ENCODE measurements at places on chromosomes 1 and 21.

DNA sequence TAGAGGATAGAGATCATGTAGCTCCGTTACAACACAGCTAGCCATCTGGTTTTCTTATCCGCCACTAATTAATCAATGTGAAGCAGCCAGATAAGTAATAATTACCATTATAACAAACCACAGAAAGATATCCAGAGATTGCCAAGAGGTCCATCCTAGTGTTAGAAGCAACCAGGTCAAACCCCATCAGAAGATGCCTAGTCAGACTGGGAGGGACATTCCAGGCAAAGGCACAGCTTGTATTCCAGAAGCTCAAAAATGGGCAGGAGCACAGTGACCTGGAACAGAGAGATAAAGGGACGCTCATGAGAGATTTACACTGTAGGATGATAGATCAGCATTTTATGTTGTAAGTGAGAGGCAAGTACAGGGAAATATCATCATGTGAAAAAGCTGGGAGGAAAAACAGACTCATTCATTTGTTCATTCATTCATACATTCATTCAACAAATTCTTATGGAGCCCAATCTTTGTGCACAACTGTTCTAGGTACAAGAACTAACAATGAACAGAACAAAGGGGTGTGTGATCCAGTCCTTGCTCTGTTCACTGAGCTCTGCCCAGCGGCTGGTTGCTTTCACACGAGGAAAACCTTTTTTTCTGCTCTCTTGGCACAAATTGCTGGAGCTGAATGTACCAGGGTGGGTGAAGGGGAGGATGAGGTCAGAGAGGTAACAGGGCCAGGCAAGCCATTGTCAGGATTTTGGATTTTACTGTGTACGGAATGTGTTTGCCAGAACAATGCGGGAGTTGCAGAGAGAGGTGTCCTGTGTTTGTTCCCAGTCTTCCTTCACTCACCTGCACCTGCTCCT is 240.8 kb upstream of the FGGY start:
- no peaks in the 10 kb centered on the region for H3K27me3 ChIP-seq
- H3K4me3 ChIP-seq, result no peak overlapping the region
- no peak overlapping the region for H3K27ac ChIP-seq

DNA sequence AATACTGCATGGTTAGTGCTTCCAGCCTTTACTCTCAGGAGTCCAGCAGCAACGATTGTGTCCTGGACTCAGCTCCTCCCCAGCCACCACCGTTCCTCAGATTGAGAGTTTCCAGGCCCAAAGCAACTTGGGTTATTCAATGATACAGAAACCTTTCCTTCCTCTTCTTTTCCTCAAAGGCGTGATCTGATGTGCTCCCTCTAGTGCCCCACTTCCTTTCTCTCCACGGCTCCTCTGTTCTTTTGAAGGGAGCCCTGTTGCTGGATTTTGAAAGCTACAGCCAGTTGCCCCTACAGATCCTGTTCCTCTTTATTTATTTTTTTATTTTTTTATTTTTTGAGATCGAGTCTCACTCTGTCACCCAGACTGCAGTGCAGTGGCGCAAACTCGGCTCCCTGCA is 14.1 kb downstream of the CRP start:
- no peak overlapping the region for H3K27ac ChIP-seq
- DNase-seq, result no peak
- no peaks in the 10 kb centered on the region for H3K4me1 ChIP-seq
- H3K27me3 ChIP-seq, result peaks cover 7% of the 10 kb centered on the region

- H3K27ac ChIP-seq, result no peak overlapping the region
- H3K27me3 ChIP-seq, result peaks cover 40% of the 10 kb centered on the region
- H3K4me1 ChIP-seq, result no peaks in the 10 kb centered on the region
- no peaks in the 10 kb centered on the region for H3K36me3 ChIP-seq
- DNase-seq, result no peak
These were observed 227.3 kb upstream of the CSF3R start for GRCh38 chr1:36709869-36710481.

GRCh38 chr1:42145389-42145716 is 7.9 kb upstream of the GUCA2B start:
- peaks cover 4% of the 10 kb centered on the region for H3K27me3 ChIP-seq
- no peak overlapping the region for H3K27ac ChIP-seq
- peaks cover 5% of the 10 kb centered on the region for H3K4me1 ChIP-seq
- DNase-seq, result no peak

DNA sequence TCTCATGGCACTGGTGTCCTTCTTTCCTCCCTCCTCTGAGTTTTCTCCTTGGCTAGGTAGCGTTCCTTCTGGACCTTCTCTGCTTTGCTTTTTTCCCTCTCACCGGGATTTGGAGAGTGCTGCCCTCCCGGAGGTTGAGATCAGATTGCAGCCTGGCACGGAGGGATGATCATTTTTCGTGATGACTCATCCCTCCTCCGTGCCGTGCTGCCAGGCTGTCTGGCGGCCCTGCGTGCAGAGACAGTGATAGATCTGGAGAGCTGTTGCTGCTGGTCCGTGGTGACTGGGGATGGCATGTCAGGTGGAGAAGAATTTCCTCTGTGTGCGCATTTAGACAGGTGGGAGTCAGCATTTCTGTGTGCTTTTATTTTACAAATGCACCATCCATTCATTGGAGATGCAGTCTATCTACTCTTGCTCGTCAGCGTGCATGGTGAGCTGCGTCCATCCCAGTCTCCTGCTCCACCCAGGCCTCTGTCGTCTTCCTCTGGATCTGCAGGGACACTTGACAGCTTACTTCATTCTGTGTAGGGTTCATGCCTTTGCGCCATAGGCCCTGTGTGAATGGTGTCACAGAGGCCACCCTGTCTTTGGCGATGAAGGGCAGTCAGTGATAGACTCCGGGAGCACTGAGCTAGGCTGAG is 104.4 kb downstream of the PCBP3 start:
- H3K4me1 ChIP-seq, result no peaks in the 10 kb centered on the region
- peak; percentile 50 for DNase-seq
- no peaks in the 10 kb centered on the region for H3K27me3 ChIP-seq
- H3K36me3 ChIP-seq, result peaks cover 10% of the 10 kb centered on the region
- no peak overlapping the region for H3K4me3 ChIP-seq

GRCh38 chr1:115210302-115210711 is 121.0 kb upstream of the TSPAN2 start:
- DNase-seq, result no peak
- no peak overlapping the region for H3K27ac ChIP-seq
- no peaks in the 10 kb centered on the region for H3K4me1 ChIP-seq
- H3K36me3 ChIP-seq, result no peaks in the 10 kb centered on the region
- H3K27me3 ChIP-seq, result peaks cover 6% of the 10 kb centered on the region

DNA sequence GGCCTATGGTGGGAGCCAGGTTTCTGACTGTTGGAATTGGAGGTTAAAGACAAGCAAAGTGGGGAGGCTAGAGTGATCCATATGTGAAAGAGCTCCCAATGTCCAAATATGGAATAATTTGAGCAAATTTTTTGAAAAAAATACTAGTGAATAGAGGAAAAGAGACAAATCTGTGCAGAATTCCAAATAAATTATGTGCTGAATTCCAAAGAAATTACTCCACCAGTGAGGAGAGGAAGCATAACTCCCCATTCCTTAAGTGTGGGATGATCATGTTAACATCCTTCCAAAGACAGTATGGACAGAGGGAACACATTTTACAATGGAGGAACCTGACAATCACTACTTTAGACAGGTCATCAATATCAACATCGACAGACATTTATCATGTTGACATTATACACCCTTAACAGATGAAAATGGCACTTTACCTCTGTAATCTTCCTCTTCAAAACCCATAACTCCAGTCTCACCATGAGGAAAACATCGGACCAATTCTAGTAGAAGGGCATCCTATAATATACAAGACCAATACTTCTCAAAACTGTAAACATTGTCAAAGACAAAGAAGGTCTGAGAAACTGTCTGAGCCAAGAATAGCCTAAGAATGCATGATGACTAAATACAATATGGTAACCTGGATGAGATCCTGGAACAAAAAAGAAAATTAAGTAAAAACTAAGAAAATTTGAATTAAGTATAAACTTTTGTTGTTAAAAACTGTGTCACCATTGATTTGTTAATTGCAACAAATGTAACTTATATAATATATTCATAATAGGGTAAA is 71.5 kb upstream of the RGS4 start:
- no peaks in the 10 kb centered on the region for H3K4me1 ChIP-seq
- peaks cover 9% of the 10 kb centered on the region for H3K27me3 ChIP-seq
- H3K4me3 ChIP-seq, result no peak overlapping the region
- H3K36me3 ChIP-seq, result no peaks in the 10 kb centered on the region
- no peak for DNase-seq

DNA sequence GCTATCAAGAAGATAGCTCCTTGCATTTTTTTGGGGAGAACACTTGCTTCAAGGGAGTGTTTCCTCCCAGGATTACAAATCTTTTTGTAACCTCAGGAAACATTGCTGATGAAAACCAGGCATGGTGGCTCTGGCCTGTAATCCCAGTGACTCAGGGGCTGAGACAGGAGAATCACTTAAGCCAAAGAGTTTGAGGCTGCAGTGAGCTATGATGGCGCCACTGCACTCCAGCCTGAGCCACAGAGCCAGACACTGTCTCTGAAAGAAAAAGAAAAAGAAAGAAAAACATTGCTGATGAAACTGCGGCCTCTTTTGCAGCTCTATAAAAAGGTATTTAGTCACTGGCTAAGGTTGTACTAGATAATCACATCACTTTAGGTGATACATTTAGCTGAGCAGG is 7.3 kb downstream of the RNU1-2 start:
- H3K36me3 ChIP-seq, result peaks cover 3% of the 10 kb centered on the region
- peaks cover 1% of the 10 kb centered on the region for H3K27me3 ChIP-seq
- DNase-seq, result no peak
- peaks cover 24% of the 10 kb centered on the region for H3K4me1 ChIP-seq
- no peak overlapping the region for H3K27ac ChIP-seq
- H3K4me3 ChIP-seq, result no peak overlapping the region

DNA sequence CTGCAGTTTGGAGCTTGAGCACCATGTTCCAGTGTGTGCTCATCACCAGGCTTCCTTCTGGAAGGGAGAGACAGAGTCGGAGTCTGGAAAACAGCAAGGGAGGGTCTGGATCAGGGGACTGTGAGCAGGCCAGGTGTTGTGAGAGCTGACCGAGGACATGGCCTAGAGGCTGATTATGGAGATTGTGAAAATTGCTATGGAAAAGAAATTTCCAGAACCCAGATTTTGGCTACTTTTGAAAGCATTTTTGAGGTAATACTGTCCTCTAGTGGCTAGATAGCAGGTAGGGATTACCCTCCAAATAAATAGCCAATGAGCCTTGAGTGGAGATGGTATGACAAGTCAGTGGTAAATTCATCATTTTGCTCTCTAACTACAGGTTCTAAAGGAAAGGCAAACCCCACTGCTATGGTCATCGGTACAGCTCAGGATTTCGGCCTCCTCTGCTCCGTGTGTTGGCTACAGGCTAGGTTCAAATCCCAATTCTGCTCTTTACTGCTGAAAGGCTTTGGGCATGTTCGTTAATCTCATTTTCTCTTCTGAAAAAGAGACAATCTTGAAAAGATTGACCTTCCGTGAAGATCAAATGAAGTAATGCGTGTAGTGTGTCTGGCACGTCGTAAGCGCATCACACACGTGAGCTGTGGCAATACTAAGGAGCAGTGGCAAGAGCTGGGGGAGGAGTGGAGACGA is 1.0 kb upstream of the HAO2 start:
- DNase-seq, result no peak
- peaks cover 10% of the 10 kb centered on the region for H3K27me3 ChIP-seq
- no peak overlapping the region for H3K4me3 ChIP-seq

DNA sequence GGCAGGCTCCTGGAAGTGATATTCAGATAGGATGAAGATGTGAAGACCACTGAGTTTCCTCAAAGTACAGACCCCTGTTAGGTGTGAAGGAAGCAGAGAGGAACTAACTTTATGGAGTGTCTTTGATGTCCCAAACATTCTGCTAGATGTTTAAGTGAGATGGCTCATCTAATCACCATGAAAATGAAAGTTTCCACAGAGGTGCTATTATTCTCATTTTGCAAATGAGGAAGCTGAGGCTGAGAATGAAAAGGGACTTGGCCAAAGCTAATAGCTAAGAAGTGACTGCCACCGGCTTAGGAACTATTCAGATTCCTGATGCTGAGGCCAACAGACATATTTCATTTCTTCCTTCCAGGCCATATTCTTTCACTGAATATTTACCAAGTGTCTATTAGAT is 45.9 kb upstream of the WLS start:
- H3K27me3 ChIP-seq, result no peaks in the 10 kb centered on the region
- no peaks in the 10 kb centered on the region for H3K4me1 ChIP-seq
- no peak overlapping the region for H3K27ac ChIP-seq
- H3K36me3 ChIP-seq, result no peaks in the 10 kb centered on the region

- peaks cover 8% of the 10 kb centered on the region for H3K27me3 ChIP-seq
- no peaks in the 10 kb centered on the region for H3K36me3 ChIP-seq
- no peak overlapping the region for H3K27ac ChIP-seq
- no peak for DNase-seq
- no peak overlapping the region for H3K4me3 ChIP-seq
These were observed 58.4 kb downstream of the NTMT2 start for GRCh38 chr1:170204121-170204520.

DNA sequence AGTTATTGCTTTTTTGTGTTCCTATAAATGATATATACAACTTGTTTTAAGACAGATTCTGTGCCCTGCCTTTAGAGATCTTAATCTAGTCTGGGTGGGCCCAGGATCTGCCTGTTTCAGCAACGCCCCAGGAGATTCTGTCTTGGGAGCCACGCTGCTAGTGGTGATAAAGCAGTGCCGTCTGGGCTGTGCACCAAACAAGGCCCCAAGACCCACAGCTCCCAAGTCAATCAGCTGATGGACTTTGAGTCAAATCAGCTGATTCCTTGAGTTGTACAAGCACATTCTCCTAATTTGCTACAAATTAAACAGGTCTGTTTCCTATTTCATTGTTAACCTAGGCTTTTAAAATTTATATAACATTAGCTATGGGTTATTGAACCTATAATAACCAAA is 15.7 kb upstream of the SLC44A3 start:
- H3K4me3 ChIP-seq, result no peak overlapping the region
- no peak overlapping the region for H3K27ac ChIP-seq
- H3K27me3 ChIP-seq, result peaks cover 5% of the 10 kb centered on the region
- DNase-seq, result no peak

- H3K27me3 ChIP-seq, result no peaks in the 10 kb centered on the region
- H3K27ac ChIP-seq, result no peak overlapping the region
- DNase-seq, result no peak
- no peak overlapping the region for H3K4me3 ChIP-seq
- H3K36me3 ChIP-seq, result no peaks in the 10 kb centered on the region
These were observed 89.1 kb downstream of the CLEC20A start for GRCh38 chr1:178407655-178408054.

DNA sequence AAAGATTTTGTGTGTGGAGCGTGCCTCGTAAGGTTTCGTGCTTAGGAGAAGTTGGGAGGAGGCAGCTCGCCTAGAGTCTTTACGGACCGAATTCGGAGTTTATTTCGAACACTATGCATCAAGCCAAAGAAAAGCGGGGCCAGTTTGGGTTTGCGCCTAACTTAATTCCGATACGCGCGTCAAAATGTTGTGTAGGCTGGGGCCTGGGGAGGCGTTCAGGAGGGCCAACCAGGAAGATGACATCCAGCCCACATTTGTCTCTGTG is 6.4 kb downstream of the FOXD2 start:
- DNase-seq, result no peak
- peaks cover 16% of the 10 kb centered on the region for H3K4me1 ChIP-seq
- no peaks in the 10 kb centered on the region for H3K36me3 ChIP-seq
- peak overlapping the region; percentile 74 for H3K4me3 ChIP-seq
- peak overlapping the region; percentile 30 for H3K27ac ChIP-seq
- peaks cover 42% of the 10 kb centered on the region for H3K27me3 ChIP-seq
